Activated CD8-positive, alpha-beta T cell treated with anti-CD3 and anti-CD28 coated beads for 36 hours (primary cell): ENCODE measurements at places on chromosomes 2 and 18. TPM values are rescaled to one million over a fixed set of nuclear protein-coding genes. Genes with fewer than 3 reads are reported as not detected.
A peak's percentile ranks its signal among the peaks of the same experiment; 100 is the strongest.

DNA sequence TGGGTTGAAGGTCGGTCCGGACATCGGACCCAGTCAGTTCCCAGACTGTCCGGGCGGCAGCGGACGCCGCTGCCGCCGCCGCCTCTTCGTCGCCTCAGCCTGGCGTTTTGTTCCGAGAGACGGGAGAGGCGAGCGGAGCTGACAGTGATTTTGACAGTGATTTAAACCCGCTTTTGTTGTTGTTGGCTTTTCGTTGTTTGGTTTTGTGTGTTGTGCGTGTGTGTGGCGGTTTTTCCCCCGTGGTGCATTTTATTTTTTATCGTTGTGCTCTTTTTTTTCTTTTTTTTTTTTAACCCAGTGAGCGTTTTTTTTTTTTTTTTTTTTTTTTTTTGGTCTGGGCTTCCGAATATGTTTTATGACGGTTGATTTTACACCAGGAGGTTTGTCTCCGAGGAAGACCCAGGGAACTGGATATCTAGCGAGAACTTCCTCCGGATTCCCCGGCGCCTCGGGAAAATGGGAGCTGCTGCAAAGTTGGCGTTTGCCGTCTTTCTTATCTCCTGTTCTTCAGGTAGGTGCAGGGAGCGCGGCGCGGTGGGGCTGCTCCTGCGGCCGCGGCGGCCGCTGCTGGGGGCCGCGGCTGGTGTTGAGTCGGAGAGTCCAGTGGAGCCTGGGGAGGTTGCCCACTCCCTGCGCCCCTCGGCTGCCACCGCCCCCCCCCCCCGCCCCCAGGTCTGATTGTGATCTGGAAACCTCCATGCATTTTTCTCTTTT lies at the start of gene ACVR2A:
TSS of gene ACVR2A (plus strand) at position 333 of the 714 bp plus-strand sequence. CDS start at position 457, 124 bp downstream.
- peak; percentile 37 for DNase-seq

- DNase-seq, result no peak
Measured at GRCh38 chr2:65913813-65914212, 481.4 kb upstream of the SPRED2 start.

DNA sequence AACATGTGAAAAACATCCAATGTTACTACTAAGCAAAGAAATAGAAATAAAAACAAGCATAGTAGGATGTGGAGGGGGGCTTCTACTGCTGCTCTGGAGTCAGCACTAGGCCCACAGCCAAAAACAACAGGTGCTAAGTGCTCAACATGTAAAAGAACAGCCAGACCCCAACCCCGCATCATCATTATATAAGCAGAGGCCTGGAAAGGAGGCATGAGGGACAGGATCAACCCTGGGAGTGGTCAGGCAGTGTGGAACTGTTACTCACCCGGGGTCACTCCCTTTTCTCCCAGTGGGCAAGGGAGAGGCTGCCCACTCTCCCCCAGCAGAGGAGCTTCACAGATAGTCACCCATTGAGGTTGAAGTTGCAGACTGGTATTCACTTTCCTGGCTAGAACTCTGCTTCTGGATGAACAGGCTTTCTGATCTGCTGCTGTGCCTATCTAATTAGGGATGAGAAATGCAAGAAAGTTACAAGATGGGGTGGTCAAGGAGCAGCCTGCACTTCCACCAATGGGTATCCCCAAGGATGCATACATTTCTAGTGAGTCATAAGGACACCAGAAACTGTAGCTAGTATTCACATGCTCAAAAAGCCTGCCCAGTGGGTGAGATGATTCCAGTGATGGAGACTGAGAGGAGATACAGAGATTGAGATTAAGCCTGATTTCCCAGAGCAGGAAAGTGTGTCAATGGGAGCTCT lies 480.1 kb upstream of the TCF4 start:
- no peak for DNase-seq

GRCh38 chr2:60992985-60993392 lies 24.5 kb upstream of the PEX13 start:
- peak; percentile 40 for DNase-seq

DNA sequence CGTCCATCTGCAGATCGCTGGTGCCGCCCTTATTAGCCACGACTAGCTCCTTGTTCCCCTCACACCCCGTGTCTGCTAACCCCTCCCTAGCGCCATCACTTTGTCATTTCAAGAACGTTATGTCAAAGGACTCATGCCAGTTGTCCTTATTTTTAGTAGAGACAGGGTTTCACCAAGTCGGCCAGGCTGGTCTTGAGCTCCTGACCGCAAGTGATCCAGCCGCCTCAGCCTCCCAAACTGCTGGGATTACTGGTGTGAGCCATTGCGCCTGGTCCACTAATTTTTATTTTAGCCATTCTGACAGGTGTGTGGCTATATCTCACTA lies 138.9 kb upstream of the HDAC4 start:
- no peak for DNase-seq

Gene SERPINB13
- not detected for total RNA-seq

Gene AQP12A
- total RNA-seq, result not detected

- DNase-seq, result no peak
Measured at GRCh38 chr18:58229162-58229561, 185.1 kb downstream of the NEDD4L start.
